T-cell (primary cell): ENCODE measurements at places on chromosomes 4 and X.

- no peak for DNase-seq
Observed at GRCh38 chrX:101478366-101478765, 6.9 kb upstream of the ARMCX4 start.

DNA sequence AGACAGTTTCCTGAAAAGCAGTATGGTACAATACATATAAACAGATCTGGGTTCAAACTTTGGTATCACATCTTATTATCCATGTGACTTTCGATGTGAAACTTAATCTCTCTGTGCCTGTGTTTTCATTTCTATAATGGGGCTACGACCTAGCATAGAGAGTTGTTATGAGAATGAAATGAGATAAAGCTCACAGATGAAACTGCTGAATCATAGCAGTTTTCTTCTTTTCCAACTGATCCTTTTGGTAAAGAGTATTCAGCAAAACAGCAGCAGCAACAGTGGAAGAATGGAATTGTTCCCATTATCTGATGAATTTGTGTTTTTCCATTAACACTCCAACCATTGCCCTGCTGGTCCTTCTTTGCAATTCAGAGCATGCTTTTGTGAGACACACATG is 16.3 kb downstream of the AMBN start:
- DNase-seq = no peak

DNA sequence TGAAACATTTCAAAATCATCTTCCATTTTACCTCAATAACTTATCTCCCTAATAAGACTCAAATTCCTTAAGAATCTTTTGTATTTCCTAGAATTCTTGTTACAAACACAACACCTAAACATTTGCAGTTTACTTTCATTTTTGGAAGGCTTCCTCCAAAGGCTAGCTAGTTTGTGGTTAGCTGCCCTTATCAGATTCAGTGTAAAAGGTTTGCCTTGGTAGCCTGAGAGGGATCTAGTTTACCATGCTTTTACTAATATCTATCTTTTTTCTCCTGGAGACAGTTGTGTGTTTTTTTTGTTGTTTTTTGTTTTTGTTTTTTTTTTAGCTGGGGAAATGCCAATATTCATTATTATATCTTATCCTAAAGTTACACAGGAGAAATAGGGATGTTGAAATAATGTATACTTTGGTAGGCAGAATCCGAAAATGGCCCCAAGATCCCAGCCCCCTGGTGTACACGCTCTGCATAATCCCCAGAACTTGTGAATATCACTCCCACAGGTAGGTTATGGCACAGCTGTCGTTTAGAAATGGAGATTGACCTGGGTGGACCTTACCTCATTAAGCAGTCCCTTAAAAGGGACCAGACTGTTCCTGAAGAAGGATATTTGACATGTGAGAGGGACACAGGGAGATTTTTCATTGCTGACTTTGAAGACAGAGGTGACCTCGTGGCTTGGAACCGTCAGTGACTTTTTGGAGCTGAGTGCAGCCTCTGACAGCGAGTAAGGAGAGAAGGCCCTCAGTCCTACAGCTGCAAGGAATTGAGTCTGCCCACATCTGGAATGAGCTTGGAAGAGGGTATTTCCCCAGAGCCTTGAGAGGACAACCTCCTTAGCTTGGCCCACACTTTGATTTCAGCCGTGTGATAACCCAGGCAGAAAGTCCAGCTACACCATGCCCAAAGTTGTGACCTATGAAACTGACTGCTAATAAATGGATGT is 33.4 kb downstream of the SEPTIN11 start:
- DNase-seq = no peak

DNA sequence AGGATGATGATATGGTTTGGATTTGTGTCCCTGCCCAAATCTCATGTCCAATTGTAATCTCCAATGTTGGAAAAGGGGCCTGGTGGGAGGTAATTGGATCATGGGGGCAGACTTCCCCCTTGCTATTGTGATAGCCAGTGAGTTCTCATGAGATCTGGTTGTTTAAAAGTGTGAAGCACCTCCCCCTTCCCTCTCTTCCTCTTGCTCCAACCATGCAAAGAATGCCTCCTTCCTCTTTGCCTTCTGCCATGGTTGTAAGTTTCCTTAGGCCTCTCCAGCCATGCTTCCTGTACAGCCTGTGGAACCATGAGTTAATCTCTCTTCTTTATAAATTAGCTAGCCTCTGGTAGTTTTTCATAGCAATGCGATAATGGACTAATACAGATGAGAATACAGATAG is 19.7 kb upstream of the ALG13 start:
- no peak for DNase-seq

GRCh38 chr4:39975488-39976089 is 2.1 kb downstream of the PDS5A start:
- no peak for DNase-seq

DNA sequence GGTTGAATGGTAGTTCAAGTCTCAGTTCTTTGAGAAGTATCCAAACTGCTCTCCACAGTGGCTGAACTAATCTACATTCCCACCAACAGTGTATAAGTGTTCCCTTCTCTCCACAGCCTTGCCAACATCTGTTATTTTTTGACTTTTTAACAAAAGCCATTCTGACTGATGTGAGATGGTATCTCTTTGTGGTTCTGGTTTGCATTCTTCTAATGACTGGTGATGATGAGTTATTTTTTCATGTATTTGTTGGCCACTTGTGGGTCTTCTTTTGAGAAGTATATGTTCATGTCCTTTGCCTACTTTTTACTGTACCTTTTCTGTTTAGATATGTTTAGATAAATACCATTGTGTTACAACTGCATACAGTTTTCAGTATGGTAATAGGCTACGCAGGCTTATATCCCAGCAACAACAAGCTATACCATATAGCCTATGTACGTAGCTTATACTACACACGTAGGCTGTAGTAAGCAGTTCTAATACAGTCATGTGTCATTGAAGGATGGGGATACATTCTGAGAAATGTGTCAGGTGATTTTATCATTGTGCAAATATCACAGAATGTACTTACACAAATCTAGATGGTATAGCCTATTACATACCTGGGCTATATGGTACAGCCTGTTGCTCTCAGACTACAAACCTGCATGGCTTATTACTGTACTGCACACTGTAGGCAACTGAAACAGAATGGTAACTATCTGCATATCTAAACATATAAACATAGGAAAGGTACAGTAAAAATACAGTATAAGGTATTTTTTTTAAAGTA is 28.1 kb downstream of the KLHL8 start:
- DNase-seq = no peak

- no peak for DNase-seq
Observed at GRCh38 chr4:40990899-40991265, 223.5 kb downstream of the APBB2 start.
